ENCODE measurements at places on chromosomes 12 and 14.

GRCh38 chr14:66696326-66696725, 188.4 kb downstream of the GPHN start:
- DNase-seq = no peak

DNA sequence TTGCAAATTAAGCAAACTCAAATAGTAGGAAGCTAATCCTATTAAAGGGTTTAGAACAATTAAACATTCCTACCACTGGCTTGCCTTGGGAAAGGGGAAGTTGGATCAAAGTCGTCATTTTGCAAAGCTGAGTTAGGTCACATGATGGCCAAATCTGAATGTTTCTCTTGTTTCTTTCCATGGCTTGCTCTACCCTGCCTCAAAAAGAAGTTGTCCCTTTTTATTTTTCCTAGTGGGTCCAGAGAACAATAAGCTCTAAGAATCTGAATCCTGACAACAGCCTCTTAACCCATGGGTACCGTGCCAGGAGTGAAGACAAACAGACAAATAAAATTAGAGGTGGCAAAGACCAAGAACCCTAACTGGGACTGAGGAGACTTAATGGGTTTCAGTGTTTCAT, 26.2 kb upstream of the NPFF start:
- no peak for DNase-seq

- no peak for DNase-seq
Observed at GRCh38 chr12:91774434-91774921, 371.2 kb downstream of the BTG1 start.

- DNase-seq = no peak
Observed at GRCh38 chr12:15116086-15116485, 105.1 kb downstream of the RERG start.

DNA sequence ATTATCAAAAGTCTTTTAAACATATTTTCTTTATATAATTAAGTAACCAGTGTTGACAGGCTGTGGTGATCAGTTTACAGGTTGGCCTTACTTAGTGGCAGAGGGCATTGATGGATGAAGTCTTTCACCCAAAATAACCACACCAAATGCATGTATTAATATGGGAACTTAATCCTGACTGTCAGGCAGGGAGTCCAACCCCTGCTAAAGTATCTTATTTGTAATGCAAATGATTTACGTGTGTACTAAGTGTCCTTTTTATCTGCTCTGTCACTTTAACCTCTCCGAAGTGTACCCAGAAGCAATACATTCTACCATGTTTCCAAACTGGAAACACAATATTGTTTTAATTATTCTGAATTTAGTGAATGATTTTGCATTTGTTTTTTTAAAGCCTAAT, 1.4 kb downstream of the MYBPC1 start:
- DNase-seq = no peak

GRCh38 chr14:67704484-67705089, 2.9 kb downstream of the RDH12 start:
- DNase-seq = peak; percentile 73

GRCh38 chr14:42469637-42470426, 863.2 kb downstream of the LRFN5 start:
- DNase-seq = no peak

- DNase-seq = no peak
Observed at GRCh38 chr12:27871946-27872345, 91.9 kb upstream of the MANSC4 start.

- DNase-seq = no peak
Observed at GRCh38 chr14:46999661-47000060, 348.1 kb upstream of the RPL10L start.

GRCh38 chr12:55041345-55042055, 21.7 kb downstream of the NEUROD4 start:
- no peak for DNase-seq

DNA sequence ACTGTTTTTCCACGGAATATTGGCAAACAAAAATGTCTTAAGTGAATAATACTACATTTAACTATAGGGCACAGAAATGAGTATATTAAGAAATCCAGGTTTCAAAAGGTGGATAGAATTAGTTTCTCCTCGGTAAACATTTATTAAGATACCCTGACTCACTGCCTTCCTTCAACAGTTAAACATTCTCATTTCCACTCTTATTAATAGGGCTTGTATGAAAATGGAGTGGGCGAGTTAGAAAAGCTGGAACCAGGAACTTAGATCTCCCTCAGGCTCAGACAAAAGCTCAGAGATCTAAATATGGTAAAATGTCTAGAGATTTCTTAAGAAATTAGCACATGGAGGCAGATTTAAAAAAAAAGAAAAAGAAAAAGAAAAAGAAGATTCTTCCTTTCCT, 78.8 kb downstream of the RMST start:
- DNase-seq = no peak

DNA sequence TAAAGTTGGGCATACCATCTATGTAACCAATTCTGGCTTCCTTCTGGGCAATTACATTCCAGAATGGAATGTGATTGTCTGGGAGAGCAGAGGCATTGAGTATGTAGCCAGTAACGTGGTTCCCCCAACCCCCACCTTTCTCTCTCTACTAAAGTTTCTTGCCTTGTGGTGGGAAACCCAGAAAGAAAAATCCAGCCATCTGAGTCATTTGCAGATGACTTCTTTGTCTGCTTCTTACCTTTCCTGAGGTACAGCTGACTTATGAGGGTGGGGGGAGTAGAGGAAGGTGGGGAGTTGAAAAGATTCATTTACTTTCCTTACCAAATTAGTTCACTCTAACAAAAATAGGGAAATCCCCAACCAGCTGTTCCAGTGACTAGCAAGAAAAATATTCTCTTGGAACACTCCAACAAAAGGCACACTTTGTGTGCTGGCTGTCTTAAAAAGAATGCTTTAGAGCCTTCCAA, 112.1 kb upstream of the FRMD6 start:
- DNase-seq = no peak

- no peak for DNase-seq
Observed at GRCh38 chr12:58416236-58416635, 474.9 kb downstream of the ATP23 start.

Measured in NCI-H1694 treated with DMSO at 0.1 percent for 48 hours (cell line).